ENCODE measurements at places on chromosomes 13 and 19.

DNA sequence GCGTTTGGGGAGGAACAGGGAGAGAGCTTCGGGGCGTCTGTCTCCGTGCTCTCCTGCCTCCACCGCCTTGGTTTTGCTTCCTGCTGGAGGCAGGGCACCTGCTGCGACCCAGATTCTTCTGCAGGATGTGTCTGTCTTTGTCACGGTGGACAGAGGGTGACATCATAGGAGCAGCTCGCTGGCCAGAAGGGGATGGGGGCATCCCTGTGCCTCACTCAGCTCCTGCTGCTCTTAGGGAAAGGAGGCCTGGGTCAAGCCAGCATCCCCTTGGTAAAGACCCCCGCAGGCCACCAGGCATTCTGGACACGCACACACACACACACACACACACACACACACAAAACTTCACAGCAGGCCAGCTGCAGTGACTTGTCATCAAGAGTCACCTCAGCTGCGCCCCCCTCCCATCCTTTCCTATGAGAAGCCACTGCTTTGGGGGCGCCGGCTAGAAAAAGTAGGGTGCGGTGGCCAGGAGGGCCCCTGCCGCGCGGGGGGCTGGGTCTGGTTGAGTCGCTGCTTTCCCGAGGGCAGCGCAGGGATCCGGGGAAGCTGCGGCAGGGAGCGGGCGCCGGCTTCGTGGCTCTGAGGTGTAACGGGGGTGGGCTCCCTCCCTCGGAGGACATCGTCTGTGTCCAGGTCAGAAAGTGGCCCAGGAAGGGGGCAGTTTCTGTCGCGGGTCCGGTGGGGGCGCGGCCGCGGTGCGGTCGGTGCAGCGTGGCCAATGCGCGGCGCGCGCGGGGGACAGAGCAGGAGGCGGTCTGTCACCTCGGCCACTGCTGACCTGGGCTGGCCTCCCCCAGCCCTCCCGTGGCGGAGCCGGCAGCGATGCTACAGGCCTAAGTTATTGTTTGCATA lies 15.8 kb upstream of the NPAS1 start:
- no peak for DNase-seq

DNA sequence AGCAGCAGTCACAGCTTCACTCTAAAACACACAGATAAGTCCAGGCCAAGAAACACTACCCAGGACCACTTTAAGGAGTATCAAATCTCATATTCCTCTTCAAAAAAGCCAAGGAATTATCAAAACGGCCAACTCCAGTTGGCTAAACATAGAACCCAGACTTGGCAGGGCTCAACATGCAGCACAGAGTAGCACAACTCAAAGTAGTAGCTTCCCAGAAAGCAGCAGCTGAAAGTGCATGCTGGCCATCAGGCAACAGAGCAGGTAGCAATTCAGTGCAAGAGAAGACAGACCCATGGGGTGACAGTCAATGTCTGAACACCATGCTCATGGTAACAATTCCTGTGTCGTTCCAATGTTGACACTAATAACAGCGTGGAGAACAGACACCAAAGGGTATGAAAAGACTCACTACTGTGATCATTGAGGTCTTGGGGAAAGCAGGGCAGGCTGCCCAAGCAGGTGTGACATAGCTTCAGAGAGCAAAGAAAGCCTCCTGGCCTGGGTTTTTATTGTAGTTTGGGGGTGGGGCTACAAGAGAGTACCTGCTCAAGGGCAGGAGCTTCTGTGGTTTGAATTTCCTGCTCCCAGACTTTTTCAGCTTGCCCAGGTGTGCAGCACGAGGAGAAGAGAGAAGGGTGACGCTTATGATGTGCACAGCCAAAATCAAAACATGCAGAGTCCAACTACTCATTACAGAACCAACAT lies 6.2 kb downstream of the ZNF709 start:
- DNase-seq: no peak

- no peak for DNase-seq
These were observed 210.7 kb upstream of the SLC10A2 start for GRCh38 chr13:103276775-103277498.

DNA sequence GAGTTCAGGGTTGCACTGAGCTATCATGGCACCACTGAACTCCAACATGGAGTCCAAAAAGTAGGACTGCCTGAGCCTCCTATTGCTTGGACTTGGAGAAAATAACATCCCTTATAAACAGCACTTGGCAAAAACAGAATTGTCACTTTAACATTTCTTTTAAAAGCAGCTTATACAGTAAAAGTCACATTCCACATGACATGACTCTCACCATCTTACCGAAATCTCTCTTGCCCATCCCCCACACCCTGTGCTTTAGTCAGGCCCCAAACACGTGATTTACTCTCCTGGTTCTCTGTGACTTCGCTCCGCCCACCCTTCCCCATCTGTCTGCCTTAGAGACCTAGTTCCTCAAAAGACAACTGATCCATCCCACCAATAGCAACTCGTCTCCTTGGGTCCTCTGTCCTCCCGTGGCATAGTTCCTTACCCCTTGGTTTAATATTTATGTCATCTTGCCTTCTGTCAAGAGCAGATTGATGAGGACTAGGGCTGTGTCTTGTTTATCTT lies 4.6 kb downstream of the SAFB start:
- peak; percentile 54 for DNase-seq

GRCh38 chr19:42057846-42058245 lies 12.2 kb downstream of the GRIK5 start:
- DNase-seq: no peak

DNA sequence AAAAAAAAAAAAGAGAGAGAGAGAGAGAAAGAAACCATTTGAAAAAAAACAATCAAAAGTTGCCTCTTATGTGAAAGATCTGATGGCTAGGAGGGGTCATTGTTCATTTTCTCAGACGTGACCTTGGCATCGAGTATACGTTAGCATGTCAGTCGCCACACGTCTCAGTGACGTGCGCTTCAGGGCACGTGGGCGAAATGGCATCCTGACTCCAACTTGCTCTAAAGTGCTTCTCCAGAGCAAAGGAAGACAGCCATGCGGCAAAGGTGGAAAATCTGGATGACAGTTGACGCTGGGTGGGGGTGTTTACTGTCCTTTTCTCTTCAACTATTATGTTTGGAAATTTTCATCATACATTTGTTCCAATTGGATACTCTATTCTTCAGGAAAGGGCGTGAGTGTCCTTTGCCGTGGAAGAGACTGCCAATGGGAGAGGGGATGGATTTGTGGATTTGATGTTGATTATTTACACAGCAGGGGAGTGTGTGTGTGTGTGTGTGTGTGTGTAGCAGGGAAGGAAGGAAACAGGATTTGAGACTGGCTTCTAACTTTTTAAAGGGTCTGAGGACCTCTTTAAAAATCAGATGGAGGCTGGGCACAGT lies 25.0 kb downstream of the KLF2 start:
- no peak for DNase-seq

DNA sequence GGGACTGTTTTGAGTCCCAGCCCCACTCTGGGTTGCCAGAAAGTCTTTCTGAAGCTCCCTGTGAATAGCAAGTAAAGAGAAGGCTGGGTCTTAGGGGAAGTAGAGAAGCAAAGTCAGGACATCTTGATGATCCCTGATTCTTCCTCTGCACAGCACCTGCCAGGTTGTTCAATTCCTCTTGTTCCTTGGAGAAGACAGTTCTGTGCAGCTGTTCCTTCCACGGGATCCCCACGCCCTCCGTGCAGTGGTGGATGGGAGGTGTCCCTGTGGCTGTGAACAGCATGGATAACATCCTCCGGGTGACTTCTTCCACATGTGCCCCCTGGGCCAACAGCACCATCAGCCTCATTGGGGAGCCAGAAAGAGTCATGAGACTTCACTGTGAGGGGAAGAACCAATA lies 29.1 kb upstream of the IGLON5 start:
- no peak for DNase-seq

DNA sequence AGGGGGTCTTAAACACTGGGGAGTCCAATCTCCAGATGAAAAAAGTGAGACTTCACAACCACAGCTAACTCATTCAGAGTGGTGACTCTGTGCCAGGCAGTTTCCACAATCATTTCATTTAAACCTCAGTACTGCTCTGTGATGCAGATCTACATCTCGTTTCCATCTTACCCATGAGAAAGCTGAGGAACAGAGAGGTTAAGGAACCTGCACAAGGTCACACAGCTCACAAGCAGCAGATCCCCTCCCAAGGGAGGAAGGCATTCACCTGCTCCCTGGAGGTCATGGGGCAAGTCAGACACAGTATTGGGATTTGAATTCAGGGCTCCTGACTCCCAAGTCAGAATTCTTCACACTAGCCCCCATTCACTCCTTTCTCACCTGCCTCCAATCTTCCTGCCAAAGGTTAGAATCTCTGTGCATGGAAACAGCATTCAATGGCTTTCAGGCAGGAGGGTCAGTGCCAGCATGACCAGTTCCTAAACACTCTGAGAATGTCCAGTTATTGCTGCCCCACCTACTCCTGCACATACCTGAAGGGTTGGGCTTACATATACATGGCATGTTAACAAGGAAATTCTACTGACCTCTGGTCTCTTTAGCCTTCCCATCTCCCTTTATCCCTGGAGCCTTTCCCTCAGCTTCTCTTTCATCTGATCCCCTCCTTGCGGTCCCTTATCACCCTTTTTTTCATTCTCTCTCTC lies 1.9 kb downstream of the CABP5 start:
- no peak for DNase-seq

Measured in activated CD4-positive, alpha-beta T cell treated with anti-CD3 and anti-CD28 coated beads, Interleukin-2, Interleukin-6, amounts not matched to agents 100 ng/mL and 50 ng/mL, durations not matched to agents 16 hours and 8 hours (primary cell).